Activated gamma-delta T cell treated with Interleukin-2 at 50 U/mL for 16 hours (primary cell): ENCODE measurements at places on chromosomes 2 and 18.

DNA sequence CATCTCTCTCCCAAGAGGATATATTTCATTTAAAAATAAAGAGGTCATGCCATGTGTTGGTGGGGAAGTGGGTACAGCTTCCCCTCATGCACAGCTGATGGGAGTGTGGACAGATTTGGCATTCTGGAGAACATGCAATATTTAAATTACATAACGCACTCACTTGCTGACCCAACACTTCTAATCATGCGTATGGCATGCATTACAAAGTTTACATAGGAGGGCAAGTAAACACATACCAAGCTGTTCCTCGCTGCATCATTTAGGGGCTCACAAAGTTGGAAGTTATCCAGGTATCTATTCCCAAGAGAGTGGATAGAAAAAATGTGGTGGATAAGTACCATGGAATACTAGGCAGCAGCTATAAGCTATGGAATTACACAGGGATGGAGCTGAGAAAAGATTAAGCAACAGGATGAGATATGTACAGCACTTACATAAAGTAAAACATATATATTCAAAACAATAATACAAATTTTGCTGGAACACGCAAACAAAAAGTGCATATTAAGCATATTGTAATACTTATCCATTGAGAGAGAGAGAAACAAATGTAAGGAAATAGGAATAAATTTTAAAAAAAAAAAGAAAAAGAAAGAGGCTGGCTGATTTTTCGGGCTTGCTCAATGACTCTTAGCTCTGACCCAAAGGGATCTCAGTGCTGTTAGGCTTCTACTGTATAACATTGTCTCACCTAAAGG, 11.0 kb downstream of the CYP1B1 start:
- no peak for DNase-seq

DNA sequence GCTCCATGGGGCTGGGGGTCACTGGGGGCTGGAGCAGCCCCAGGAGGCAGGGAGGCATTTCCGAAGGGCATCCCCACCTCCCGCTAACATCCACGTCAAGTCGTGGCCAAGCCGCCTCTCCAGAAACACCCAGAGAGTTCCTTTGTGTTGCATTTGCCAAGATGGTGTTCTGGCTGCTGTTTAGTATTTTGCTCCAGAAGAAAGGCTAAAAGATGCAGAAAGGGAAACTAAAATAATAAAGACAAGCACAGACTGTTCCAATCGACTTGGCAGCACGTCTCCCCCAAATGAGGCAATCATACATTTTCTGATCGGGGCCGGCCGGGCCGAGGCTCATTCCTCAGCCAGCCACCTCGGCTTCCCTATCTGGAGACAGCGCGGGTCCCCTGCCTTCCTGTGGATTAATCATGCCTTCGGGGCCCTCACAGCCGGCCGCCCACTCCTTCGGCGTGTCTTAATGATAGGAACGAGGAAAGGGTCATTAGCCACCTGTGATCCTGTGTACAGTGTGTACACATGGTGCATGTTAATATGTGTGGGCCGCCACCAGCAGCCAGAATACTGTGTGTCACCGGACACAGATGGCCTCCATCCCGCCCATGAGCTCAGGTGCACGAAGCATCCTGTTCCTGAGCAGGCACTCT, 169.2 kb downstream of the KLHL29 start:
- DNase-seq = no peak

DNA sequence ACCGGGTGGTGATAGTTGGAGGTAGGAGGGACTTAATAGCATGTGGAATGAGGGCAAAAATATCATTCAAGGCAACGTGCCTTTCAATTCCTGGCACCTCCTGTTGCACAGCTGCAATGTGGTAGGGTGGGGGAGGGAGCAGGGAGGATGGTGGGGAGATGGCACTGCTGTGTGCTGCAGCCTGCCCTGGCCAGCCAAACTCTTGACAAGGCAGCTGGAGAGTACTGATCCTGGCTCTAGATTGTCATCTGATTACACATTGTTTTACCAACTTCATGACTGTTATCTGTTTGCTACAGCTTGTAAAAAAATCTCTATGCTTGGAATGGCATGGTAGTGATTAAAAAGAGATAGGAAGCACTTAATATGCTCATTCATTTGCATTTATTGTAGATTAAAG, 47.7 kb downstream of the PLCL1 start:
- no peak for DNase-seq

DNA sequence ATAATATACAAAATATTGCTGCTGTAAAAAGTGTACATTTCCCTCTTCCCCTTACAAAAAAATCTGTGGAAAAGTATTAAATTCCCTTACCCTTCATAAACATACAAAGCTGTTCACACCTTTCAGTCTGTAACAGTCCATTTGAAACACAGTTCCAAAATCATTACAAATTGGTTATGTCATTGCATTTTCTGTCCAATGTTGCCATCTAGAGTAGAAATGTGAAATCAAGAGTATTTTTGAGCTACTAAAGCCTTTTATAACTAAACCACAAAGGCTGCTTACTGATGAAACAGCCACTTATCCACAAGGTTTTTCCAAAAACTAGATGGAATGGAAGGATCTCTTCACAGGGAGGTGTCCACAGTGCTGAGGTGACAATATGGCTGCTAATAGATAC, 72.5 kb downstream of the SS18 start:
- DNase-seq = no peak

DNA sequence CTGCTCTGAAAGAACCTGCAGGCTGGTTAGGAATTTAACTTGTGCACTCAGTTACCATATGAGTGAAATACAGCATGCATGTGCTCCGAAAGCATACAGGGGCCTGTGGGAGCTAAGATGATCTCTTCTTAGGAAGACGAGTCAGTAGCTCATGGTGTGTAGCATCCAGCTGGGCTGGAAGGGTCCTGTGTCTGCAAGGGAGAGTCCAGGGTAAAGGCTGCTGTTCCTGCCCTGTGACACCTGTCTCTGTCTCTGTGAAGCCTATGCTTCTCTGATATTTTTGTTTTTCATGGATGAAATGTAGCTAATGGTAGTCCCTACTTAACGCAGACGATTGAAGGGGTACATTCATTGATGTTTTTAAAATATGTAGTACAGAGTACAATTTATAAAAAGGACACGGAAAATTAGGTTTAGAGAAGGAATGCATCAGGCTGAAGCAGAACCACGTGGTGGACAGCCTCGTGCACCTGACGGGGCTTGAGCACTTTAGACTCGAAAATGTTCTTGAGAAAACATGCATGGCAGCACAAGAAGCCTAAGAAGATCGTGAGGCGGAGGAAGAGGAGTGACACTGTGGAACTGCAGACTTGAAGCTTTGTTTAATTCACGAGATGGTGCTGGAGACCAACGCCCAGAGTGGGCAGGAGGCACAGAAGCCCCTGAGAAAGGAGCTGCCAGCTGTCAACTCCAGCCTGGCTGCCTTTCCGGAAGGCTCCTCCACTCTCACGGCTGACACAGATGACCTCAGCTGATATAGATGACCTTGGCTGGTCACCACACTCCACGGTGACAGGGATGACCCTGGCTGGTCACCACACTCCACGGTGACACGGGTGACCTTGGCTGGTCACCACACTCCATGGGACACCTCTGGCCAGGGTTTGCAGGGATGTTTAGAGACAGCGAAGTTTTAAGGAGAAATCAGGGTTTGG, 110.6 kb downstream of the TMEM18 start:
- DNase-seq = no peak

- no peak for DNase-seq
Observed at GRCh38 chr2:149068996-149069888, 30.7 kb downstream of the LYPD6B start.
